Stimulated activated CD4-positive, alpha-beta T cell treated with anti-CD3 and anti-CD28 coated beads, Interleukin-12 subunit alpha, Interleukin-12 subunit beta, amount 100 ng/mL, for 48 hours (primary cell): ENCODE measurements at places on chromosomes 6 and 20.

DNA sequence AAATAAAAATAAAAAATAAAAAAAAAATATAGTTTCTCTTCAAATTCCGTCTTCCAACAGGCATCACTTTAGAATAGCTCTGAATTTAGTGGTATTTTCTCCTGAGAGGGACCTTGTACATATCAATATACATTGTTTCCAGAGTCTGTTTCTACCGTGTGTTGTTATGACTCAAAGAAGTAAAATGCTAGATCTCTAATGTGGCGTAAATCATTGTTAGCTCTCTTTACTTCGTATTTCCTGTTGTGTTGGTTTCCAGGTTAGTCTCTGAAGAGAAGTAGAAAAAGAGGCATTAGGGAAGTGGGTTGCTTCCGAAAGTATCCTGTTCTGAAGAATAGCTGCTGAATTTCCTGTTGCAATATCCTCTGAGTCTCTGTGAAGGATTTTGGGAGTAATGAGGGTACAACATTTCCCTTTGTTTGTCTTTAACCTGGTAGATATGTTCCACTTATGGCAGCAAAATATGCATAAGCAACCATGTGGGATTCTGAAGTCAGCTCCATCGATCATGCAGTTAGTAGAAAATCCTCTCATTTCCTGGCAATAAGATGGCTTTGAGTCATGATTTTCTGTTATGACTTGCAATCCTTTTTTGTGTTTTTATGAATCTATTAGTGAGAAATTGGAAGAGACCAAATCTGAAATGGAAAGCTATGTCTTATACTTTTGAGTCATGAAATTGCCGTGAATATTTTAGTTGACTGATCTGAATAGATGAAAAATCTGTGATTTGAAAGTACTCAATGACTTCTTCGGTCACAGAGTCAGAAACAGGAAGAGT lies 42.0 kb upstream of the MCHR2 start:
- no peak for DNase-seq

- DNase-seq: no peak
Observed at GRCh38 chr20:6940048-6940447, 172.6 kb downstream of the BMP2 start.

GRCh38 chr6:17178754-17179529 lies 77.1 kb downstream of the STMND1 start:
- no peak for DNase-seq

DNA sequence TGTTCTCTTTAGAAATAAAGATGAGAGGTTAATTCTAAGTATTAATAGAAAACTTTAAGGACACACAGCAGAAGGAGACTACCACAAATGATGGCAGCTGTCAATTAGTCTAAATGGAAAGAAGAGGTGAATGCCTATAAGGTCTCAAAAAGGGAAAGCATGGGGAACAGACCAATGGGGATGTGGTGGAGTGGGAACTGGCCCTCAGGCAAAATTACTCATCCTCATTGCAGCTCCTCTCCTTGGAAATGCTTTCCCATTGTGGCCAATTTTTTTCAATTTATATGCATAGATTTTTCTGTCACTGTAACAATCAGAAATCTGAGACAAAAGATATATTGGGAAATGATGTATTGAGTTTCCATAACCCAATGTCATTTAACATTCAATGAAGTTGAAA lies 222.9 kb upstream of the DEFB112 start:
- DNase-seq: no peak

GRCh38 chr6:34065466-34066217 lies 80.2 kb downstream of the GRM4 start:
- DNase-seq: no peak

DNA sequence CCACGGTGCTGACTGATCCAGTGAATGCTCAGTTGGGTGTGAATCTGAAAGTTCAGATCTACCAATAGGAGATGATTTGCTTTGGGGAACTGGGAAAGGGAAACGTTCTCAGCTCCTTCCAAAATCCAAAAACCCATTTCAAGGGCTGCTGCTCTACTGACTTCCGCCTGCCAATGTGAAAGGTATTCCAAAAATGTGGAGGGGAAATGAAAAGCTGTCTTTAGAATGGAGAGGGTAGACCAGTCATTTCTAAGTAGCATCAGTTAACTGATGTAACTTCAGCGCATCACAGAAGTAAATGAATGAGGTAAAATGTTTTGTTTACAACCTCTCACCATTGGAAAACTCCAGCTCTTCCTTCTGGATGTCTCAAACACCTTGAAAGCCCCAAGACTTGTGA lies 19.6 kb upstream of the EYA2 start:
- no peak for DNase-seq

DNA sequence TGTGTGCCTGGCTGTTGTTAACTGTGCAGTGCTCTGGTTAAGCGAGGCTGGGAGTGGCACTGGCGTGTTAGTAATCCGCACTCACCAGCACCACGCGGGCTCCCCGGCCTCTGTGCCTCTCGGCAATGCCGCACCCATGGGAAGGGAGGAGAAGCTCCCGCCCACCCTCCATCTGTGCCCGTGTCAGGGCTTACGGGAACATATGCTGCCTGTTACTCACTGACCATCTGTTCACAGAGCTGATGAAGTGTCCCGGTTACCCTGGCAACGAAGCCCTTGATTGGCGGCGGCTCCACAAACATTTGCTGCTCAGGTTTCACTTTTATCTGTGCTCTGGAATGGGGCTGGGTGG lies 114.7 kb downstream of the PSMB1 start:
- peak; percentile 28 for DNase-seq

GRCh38 chr6:134535831-134536230 lies 217.9 kb upstream of the SGK1 start:
- DNase-seq: no peak

GRCh38 chr6:39224523-39225182 lies 4.6 kb downstream of the KCNK5 start:
- DNase-seq: no peak

DNA sequence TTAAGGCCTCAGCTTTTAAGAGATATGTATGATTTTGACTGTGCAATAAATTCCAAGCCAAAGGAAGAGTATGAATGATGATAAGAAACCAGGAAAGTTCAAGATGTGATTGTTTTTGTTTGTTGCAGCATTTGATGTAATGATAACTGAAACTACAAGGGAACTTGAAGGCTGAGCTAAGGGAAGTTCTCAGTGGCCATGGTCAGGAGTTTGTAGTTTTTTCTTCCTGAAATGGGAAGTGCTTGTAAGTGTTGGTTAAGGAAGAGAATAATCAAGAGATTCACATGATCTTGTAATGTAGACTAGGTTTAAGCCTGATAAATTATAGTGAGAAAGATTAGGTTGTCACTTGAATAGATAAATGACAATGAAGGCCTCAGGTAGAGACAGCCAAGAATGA lies 53.4 kb downstream of the PTCHD4 start:
- no peak for DNase-seq

DNA sequence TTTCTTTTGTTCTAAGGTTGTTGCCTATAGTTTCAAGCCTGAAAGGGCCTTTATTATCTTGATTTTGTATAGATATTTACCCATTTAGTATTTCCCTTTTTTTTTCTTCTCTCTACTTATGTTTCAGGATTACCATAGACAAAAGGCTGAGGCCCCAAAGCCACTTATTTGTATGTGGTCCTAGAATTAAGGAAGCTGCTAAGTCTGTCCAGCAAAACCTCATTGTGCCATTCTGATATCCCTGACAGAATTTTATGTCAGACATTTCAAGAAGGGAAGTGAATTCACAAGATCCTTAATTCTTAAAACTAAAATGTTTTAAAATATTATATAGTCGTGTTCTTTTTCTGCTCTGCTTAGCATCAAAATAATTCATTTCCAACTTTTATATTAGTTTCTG lies 6.9 kb downstream of the HAO1 start:
- DNase-seq: no peak
